Skin of body (tissue), 3 donors: ENCODE measurements at places on chromosomes 4 and X.

DNA sequence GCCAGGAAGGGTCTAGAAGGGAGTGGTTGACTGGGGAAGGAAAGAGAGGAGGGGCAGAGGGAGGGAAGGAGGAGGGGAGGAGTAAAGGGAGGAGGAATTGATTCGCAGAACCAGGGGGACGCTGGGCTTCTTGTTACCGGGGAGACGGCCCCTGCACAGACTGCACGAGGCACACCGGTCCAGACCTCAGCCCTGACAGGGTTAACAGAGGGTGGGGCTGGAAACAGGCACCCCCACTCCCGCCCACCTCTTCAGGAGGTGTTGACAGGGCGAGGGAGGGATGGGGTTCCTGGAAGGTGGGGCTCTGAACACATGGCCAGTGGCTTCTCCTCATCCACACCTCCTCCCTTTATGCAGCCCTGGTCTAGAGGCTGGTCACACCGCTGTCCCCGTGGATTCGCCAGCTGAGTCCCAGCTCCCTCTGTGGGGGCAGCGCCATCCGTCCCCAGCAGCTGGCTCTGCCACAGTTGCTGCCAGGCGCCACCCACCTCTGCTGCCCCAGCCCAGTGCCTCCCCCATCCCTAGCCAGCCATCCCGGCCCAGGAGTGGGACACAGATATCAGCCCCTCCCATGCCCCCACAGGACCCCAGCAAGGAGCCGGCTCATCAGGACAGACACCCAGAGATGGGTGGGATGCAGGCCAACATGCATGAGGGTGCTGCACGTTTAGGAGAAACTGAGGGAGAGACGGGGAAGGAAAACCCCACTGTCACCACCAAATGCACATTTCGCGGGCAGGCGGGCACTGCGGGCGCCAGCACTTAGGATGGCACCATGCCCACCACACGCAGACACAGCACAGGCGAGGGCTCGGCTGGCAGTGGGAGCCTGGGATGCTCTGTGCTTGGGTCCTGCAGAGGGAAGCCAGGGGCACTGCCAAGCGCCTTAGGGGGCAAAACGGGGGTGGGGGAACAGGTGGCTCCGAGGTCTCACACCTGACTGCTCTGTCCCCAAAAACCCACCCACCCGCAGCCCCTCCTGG, 87.6 kb downstream of the ABLIM2 start:
- DNase-seq, result no peak

DNA sequence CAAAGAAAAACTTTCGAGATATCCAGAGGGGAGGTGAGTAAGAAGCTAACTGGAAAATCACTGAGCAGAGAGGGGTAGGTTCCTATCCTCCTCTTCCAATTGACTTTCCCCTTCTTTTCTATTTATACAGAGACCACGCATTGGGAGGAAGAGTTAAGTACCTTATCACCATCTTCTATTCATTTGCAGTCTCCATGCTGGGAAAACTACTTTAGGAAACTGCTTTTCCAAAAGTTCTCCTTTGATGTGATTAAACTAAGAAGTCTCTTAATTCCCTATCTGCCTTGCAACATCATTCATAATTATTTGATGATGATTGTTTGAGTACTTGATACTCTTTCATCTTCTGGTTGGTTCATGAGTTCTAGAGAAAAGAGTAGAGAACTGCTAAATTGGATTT, 306.6 kb downstream of the PPP3CA start:
- no peak for DNase-seq

- no peak for DNase-seq
These were observed 22.2 kb upstream of the MANBA start for GRCh38 chr4:102783006-102783405.

DNA sequence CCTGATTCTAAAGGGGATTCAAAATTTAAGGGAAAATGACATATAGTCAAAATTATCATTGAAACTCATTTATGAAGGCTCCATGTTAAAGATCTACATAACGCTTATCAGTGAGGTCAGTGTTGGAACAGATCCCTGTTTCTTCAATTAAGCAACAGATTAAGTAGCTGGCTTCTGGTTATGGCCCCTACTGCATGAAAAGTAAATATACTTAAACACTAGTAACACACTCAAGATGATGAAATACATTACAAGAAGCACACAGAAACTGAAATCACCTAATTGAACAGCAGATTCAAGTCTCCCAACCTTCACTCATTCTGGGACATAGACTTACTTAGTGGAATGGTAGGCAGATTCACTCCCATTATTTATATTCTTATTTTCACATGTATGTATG, 51.6 kb upstream of the SLC16A2 start:
- no peak for DNase-seq

- no peak for DNase-seq
These were observed 329.5 kb downstream of the GRIA2 start for GRCh38 chr4:157550028-157550427.

- DNase-seq, result no peak
These were observed 897 bp downstream of the PNMA6F start for GRCh38 chrX:153320555-153321184.

- no peak for DNase-seq
These were observed 486.0 kb downstream of the GRID2 start for GRCh38 chr4:92789741-92790140.

GRCh38 chr4:44983083-44983482, 256.7 kb upstream of the GNPDA2 start:
- no peak for DNase-seq

DNA sequence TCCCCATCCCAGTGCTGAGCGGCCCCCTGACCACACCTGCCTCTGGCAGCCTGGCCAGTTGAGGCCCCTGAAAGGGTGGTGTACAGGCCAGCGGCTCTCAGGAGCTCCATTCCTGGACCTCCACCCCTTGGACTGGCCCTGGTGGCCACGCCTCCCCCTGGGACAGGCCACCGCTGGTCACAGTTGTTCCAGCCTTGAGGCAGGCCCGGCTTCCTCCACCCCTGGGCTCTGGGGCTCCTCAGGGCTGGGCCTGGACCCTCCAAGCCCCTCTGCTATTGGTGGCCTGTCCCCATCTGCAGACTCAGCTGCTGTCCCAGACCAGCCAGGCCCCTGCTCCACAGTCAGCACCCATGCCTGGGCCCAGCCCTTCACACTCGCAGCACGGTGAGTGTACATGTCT, 93.2 kb upstream of the NKX1-1 start:
- no peak for DNase-seq

GRCh38 chrX:70168238-70169188, 8.8 kb upstream of the DGAT2L6 start:
- DNase-seq, result no peak

DNA sequence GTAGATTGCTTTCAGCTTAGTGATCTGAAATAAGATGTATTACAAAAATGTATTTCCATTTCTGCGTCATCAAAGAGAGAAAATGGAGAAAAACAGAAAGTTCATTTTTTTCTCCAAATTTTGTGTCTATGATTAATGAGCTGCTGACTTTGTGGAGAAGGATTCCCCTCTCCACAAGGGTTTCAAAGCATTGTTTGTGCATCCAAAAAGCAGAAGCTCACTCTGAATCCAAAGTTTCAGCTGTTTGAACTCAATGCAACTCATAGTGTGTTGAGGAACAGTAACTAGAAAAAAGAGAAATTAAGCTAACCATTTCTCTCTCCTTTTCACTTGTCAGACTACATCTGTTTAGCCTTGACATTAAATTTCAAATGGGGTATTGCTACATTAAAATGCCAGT, 62.9 kb upstream of the SLC7A11 start:
- peak; percentile 28 for DNase-seq

GRCh38 chr4:117063961-117064696, 21.2 kb downstream of the TRAM1L1 start:
- no peak for DNase-seq

GRCh38 chr4:38902221-38902620, 34.6 kb downstream of the FAM114A1 start:
- no peak for DNase-seq

GRCh38 chrX:129777218-129778030, 2.3 kb upstream of the SASH3 start:
- no peak for DNase-seq

- DNase-seq, result no peak
These were observed 30.3 kb downstream of the DAPP1 start for GRCh38 chr4:99846891-99847290.

DNA sequence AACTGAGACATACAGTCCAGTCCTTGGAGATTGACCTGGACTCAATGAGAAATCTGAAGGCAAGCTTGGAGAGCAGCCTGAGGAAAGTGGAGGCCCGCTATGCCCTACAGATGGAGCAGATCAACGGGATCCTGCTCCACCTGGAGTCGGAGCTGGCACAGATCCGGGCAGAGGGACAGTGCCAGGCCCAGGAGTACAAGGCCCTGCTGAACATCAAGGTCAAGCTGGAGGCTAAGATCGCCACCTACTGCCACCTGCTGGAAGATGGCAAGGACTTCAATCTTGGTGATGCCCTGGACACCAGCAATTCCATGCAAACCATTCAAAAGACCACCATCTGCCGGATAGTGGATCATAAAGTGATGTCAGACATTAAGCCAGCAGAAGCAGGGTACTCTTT, 20.4 kb upstream of the FRMPD3 start:
- DNase-seq, result no peak

- no peak for DNase-seq
These were observed 35.3 kb upstream of the PTPN13 start for GRCh38 chr4:86558797-86559196.

DNA sequence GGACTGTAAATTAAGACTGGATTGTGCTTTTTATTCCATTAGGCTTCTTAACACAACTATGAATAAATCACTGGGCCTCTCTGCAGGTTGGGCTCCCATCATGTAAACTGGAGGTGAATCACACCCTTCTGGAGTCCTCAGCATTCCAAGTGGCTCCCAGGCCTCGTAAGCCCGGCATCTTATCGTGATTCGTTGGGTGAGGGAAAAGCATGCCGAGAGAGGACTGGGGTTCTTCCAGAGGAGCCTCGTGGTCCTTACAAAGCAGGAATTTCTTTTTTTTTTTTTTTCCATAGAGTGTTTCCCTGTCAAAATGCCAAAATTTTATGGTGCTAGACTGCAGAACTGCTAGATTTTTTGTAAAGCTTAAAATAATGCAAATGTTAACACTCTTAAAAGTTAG, 20.0 kb downstream of the CLDN22 start:
- no peak for DNase-seq
